ENCODE measurements at places on chromosomes 2 and 18.

DNA sequence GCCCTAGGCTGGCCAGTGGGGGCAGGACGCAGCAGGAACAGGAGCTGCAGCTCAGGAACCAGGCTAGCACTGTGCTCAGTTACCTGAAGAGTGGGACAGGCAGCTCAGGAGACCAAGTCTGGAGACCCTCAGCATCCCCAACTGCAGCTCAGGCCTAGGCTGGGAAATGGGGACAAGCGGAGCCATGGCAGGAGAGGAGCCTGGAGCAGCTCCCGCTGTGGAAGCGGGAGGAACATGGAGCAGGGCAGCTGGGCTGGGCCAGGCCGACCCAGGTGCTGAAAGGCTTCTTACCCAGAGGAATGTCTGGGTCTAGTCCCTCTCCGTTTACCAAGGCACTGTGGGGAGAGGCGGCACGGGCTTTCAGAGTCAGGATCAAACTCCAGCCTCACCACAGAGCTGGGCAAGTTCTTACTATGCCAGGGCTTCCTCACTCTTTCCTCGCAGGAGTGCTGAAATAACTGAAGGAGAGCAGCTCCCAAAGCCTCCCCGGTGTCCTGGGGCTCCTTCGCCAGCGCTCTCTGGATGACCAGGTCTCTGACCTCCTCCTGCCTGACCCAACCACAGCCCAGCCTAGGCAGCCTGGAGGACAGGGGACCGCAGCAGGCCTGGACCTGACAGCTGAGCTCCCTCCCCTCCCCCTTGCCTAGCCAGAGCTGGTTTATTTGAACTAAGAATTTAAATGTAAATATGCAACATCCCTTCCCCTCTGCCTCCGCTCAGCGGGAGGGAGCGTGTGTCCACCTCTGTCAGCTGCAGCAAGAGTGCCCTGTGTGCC lies 247.8 kb upstream of the SIX2 start:
- DNase-seq, result no peak

- no peak for DNase-seq
Measured at GRCh38 chr18:55086906-55087305, 127.6 kb upstream of the CCDC68 start.

DNA sequence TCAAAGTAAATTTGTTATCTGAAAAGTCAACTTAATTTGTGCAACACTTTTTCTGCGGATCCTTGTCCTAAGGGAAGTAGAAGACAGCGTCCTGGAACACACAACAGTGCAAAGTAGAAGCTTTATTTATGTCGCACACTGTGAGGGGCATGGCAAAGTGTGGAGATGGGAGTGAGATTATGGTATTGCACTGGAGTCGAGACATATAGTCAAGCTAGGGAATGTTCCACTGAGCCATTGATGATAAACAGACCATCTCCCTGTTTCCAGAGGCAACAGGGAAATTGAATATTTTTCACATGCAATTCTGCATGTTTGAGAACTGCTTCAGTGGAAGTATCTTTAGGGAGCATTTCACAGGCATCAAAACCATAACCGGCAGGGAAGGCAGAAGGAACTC lies 46.2 kb downstream of the LRRTM1 start:
- DNase-seq, result no peak

DNA sequence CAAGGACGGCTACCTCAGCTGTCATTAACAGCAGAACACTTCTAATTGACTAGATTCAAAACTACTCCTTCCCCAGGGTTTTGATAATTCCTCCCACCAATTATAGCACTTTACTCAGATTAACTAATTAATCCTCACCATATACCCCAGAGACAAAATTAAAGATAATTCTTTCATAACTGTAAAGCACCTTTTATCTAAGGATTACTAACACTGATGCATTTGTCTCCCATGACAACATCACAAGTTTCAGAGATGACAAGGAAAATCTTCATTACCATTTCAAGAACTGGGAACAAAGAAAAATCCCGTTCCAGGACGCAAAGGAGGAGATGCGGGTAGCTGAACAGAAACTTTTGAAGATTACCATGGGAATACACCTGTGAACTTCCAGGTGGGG lies 129.4 kb upstream of the ITGA6 start:
- DNase-seq, result no peak

DNA sequence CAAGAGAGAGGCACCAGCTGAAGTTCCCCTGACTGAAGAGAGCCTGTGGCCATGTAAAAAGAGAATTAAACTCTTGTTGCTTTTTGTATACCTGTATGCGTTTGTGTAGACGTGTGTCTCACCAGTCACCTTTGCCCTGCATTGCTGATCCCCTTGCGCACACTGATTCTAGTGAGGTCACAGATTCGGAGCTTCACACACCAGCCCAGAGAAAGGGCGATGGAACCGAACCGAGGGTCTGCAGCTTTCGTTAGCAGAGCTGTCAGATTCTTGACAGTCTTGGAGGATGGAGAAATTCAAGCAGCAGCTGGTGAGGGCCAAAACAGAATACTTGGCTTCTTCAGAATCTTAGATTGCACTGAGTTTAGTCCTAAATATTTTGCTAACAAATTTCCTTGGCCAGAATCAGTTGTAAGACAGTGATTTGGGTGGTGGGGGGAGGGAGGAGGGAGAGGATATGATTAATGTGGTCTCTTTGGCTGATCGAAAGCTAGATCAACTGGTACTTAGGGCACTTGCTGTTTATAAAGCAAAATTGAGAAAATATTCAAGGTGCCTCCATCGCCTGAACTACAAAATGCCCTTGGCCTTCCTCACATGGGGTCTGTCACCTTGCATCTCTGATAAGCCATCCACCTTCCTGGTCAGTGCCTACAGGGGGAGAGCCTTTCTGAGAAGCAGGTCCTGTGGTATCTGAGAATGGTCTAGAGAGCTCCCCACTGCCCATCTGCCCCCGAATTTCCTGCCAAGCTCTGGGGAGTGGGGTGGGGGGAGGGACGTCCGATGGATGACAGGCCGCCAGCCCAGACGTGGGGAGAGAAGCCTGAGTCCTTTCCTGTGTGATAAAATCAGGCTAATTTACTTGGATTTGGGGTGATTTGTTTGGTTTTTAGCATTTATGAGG lies 123.5 kb downstream of the CABLES1 start:
- no peak for DNase-seq

DNA sequence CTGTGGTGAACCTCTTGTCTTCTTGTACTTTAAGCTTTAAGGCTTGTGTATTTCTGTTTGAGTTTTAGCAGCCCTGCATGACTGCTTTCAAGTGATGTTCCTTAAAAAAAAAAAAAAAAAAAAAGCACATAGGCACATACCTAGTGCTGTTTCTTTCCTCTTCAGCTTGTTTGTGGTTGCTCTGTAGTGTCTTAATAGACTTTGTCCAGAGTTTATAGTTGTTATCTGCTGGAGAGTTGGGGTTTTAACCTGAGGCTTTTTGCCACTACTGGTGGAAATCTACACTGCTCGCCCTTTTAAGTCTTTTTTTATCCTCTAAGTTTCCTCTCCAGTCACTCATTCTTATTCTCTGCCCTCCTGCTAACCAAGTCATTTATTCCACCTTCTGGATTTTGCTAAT lies 34.5 kb downstream of the AGFG1 start:
- no peak for DNase-seq

DNA sequence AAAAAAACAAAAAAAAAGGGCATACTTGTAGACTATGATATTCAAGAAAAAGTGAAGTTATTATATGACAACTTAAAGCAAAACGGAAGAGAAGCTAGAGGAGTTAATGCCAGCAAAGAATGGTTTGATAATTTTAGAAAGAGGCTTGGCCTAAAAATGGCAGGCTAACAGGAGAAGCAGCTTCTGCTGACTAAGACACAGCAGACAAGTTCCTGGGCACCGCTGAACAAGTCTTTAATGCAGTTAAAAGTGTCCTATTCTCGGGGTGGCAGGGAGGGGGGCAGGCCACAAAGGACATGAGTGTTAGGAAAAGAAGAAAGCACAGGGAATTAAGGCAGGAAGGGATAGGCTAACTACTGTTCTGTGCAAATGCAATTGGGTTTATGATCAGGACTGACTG lies 50.3 kb upstream of the GAREM2 start:
- no peak for DNase-seq

- DNase-seq, result no peak
Measured at GRCh38 chr18:33404244-33404873, 36.2 kb downstream of the CCDC178 start.

GRCh38 chr18:35481960-35482366 lies 15.8 kb downstream of the INO80C start:
- no peak for DNase-seq

DNA sequence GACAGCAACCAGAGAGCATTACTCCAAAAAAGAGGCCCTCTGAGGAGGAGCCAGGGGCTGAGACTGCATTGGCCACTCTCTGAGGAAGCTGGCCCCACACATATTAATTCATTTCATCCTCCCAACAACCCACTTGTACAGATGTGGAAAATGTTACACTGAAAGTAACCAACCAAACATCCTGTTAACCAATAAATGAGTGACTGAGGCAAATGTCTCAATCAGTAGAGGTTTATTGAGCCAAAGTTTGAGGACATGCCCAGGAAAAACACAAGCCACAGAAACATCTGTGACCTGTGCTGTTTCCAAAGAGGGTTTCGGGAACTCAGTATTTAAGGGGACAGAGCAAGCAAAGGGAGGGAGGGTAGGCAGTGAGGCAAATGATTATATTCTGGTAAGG lies 53.0 kb downstream of the SKA1 start:
- DNase-seq, result no peak

DNA sequence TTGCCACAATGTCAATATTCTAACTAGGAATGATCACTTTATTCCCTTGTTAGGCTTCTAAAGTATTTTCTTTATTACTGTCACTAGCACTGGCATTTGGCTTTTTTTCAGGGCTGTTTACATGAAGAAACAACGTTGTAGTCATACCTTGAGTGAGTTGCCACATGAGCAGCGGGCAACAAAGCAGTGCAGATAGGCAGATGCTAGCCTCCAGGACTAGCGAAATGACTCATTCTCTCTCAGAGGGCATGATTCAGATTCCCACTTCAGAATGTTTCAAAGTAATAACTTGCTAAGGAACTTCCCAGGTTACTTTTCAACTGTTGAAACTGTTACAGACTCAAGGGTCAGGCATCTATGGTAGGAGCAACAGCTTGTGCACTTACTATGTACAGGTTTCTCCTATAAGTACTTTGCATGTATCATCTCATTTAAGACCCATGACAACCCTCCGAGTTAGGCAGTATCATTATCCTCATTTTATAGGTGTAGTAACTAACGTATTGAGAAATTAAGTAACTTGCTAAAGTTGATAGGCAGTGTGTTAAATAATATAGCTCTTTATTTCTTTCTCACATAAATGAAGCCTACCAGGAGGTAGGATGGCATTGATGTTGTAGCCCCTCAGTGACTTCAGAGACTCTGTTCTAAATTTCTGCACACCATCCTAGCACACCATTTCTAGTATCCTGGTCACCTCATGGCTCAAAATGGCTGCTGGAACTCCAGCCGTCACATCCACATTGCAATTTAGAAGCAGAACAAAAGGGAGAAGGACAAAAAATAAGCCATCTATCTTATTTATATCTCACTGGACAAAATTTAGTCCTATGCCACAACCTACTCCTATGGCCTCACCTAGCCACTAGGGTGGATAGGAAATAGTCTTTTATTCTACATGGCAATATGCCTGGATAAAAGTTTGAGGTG lies 83.3 kb downstream of the ICOS start:
- peak; percentile 76 for DNase-seq

GRCh38 chr2:65576861-65577601 lies 144.6 kb upstream of the SPRED2 start:
- no peak for DNase-seq

GRCh38 chr2:227280895-227281294 lies 44.2 kb upstream of the MFF start:
- DNase-seq, result no peak

- no peak for DNase-seq
Measured at GRCh38 chr2:105438104-105438929, 39.5 kb upstream of the FHL2 start.

- DNase-seq, result no peak
Measured at GRCh38 chr2:69180227-69180626, 167.2 kb downstream of the ANTXR1 start.
